ENCODE measurements at places on chromosomes 3 and 15. TPM values are rescaled to one million over a fixed set of nuclear protein-coding genes. Genes with fewer than 3 reads are reported as not detected.

SLC7A14 gene
- total RNA-seq = not detected

OR5K2 gene
- not detected for total RNA-seq

MAP3K13 gene
- 5.4 TPM for total RNA-seq

MOBP gene
- under 0.01 TPM for total RNA-seq

GADL1 gene
- under 0.01 TPM for total RNA-seq

GOLGA8O gene
- total RNA-seq = 0.54 TPM

DNA sequence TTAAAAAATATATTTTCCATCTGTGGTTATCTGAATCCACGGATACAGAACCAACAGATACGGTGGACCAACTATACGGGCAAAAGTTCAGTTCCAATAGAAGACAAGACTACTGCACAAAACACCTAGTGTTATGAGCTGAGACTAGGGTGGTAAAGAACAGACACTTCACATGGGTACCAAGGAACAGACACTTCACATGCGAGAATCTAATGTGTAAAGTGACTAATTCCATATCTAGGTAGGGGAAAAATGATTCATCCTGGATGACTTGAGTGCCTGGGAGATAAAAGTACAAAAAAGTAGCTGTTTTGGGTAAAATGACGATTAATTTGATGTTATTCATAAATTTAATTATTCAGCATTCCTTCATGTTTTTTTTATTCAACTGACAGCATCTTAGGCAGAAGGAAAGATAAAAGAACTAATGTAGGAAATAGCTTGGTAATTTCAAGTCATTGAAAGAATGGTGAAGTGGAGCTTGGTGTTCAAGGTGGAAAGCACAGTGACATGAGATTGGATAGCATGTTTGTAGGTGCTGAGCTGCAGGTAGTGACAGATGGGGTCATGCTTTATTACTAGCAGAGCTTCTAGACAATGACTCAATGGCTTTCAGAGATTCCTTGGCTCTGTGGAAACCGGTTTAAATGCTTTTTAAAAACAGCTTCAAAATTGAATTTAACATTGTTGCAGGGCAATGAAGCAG is 5.2 kb downstream of the CD200 start:
- DNase-seq = no peak

- no peak for DNase-seq
These were observed 826.2 kb downstream of the ROBO1 start for GRCh38 chr3:78941587-78941986.

DNA sequence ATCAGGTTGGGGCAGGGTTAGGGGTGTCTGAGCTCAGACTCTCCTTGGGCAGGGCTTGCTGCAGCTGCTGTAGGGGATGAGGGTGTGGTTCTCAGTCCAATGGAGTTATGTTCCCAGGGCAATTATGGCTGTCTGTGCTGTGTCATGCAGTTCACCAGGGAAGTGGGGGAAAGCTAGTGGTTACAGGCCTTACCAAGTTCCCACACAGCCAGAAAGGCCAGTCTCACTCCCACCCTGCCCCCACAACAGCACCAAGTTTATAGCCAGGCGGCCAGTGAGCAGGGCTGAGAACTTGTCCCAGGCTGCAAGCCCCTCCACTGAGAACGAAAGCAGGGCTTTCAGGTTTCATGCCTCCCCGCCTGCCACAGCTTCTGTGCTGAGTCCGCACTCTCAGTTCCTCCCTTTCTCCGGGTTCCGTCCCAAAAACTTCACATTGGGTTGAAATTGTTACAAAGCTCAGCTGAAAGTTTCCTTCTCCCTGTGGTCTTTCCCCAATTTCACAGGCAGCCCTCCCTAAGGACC is 19.6 kb upstream of the CPOX start:
- DNase-seq = no peak

GRCh38 chr15:84666373-84666772 is 8.4 kb upstream of the NMB start:
- no peak for DNase-seq

DNA sequence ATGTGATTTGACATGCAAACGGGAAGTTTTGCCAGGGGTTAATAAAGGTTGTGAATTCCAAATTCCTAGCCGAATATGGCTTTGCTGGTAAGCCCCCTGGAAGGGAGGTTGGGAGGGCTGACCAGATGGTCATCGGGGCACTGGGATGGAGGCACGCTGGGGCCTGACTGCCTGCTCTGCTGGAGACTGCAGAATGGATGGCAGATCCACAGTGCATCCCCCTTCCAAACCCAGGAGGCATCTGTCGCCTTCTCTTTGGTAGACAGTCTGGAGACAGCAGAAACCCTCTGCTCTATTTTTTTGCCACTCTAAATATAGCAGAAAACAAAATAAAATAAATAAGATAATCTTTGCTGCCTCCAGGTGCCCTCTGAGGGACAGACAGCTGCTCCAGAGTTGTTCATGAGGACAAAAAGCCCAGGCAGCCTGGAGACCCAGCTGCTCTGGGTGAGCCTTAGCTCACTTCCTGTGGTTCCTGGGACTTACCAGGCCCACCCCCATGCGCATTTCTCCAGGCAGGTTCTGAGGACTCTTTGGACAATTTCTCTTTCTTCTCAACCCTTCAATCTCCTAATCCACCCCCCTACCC is 6.1 kb upstream of the SPTBN5 start:
- DNase-seq = no peak

DNA sequence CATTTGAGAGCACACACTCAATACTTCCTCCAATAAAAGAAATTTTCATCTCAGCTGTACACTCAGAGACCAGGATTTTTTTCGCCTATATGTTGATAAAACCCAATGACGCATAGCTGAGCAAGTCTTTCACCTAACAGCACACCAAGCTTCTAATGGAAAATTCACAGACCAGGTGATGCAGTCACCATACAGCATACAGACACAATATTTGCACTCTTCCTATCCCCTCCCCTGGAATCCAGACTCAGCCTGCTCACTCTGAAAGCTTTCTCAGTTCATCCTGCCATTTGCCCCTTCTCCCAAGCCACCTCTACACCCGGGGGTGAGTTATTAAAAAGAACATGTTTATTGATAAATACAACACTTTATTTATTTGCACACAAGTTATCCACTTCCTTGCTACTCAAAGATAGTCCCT is 1.7 kb downstream of the TBC1D5 start:
- DNase-seq = no peak

DNA sequence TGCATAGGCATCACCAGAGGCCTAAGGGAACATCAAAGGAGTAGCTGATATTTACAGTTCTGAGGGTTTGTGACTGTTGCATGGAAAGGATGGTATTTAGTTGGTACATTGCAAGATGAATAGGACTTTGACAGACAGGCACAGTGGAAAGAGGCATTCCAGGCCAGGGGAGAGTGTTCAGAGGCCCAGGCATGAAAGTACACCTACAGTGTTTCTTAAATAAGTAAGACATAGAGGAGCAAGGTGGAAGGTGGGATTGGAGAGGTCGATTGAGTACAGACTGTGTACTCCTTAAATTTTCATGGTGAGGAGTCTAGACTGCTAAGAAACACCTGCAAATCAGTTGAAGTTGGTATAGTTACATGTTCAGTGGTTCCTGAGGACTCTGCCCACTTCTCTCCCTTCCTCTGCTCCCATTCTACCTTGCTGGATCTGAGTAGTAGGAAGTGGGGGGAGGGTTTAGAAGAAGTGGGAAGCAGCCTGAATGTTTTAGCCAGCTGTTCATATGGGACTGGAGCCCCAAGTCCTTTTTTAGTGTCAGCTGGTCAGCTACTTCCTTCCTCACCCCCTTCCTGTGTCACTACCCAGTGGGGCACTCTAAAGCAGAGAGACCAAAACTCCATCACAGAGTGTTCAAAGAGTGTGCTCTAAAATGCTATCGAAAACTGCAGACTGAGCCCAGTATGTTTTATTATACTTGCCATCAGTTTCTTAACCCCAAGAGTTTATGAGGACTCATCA is 14.0 kb downstream of the KLHL18 start:
- DNase-seq = no peak

GRCh38 chr3:126354776-126355175 is 2.4 kb downstream of the KLF15 start:
- no peak for DNase-seq

DNA sequence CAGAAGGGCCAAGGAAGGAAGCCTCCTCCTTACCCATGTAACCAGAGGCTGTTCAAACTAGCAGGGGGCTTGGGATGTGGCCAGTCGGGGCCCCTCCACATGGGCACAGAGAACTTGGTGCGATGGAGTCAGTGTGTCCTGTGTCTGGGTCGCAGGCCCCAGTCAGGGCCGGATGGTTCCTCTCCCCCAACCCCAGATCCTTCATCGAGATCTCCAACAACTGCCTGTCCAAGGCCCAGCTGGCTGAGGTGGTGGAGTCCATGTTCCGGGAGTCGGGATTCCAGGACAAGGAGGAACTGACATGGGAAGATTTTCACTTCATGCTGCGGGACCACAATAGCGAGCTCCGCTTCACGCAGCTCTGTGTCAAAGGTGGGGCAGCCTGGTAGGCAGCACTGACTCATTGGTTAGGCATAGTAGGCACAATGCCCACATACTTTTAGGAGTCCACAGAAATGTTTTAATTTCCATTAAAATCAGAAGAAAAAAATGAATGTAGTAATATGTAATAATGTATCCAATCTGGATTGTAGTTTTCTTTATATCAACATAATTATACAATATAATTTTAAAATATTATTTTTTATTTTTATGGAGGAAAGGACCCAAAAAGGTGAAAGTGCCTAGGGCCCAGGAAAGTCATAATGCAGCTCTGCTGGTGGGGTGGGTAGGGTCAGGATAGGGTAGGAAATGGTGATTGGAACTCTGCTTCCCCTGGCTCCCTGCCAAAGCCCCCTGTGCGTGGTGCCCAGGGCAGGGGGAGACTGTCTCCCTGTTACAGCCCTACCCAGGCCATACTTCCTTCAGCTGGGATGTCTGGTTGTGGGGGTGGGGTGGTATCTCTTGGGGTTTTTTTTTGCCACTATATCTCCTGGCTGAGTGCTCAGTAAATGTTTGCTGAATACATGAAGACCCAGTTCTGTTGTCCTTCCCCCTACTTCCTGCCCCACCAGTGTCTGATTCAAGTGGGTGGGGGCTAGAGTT is 18.6 kb downstream of the DUOX1 start:
- DNase-seq = no peak

- no peak for DNase-seq
These were observed 63.9 kb downstream of the NR2E3 start for GRCh38 chr15:71874245-71874644.

- DNase-seq = no peak
These were observed 122.2 kb downstream of the SYNPR start for GRCh38 chr3:63400246-63400860.

- DNase-seq = no peak
These were observed 91.5 kb upstream of the ATP2B2 start for GRCh38 chr3:10596746-10597448.

DNA sequence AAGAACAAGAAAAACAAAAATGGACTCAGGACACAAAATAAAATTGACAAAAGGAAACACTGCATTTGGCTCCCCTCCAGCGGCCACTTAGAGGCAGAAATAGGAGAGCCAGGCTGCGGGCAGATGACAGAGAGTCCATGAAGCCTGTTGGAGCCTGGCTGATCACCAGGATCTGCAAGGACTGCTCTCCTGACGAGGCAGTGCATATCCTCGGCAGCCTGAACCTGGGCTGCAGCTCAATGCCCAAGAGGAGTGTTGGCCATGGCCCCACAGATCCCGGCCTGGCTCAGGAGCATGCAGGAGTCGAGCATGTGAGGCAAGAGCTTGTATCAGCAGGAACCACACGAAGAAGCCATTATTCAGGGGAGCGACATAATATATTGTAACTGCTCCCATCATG is 199.8 kb downstream of the STT3B start:
- no peak for DNase-seq

DNA sequence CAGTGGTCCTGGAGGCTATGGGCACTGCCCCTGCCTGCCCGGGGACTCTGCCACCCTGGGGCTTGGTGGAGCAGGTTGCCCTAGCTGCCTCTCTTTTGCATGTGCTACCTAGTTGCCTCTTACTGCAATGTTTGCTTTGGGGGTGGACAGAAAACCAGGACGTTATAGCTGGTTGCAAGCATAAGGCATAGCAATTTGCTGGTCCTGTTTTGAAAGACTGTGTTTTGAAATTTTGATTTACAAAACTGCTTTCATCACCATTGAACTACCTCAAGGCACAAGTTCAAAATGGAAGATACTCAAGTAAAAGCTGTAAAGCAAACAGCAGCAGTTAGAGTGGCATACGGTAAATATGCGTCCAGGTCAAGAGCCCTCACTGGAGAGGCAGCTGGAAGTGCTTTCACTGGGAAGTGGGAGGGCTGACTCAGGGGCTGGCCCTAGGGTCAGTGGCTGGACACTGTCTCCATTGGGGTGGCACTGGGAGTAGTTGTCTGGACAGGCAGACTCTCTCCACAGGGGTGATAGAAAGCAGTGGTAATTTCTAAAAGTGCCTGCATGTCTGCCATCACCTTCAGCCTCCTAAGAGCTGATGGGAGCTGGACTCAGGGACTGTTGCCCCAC is 138.1 kb downstream of the CHDH start:
- no peak for DNase-seq

DNA sequence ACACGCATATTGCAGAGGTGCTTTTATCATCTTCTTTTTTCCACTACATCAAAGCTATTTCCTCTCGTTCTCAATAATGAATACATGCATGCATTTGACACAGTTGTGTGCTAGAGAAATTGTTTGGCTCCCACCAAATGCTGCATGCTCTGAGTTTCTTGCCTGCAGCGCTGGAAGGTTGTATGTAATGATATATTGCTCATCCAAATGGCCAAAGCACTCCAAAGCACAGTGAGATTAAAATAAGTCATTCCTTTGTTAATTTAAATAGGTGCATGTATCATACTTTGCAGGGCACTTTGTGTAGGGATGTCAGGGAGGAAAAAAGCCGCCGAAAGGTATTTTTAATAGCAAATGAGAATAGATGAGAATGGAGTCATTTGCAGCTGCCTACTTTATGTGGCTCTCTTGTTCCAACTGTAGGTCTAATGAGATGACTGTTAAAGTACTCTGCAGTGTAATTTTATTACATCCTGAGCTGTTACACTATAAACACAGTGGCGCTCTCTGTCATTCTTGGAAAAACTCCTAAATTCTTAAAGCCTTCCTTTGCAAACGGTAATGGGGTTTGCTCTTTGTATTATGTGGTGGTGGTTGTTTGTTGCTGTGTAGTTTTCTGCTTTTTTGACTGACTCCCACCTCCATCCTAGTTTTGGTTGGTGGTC is 56.9 kb upstream of the SKOR1 start:
- DNase-seq = no peak

DNA sequence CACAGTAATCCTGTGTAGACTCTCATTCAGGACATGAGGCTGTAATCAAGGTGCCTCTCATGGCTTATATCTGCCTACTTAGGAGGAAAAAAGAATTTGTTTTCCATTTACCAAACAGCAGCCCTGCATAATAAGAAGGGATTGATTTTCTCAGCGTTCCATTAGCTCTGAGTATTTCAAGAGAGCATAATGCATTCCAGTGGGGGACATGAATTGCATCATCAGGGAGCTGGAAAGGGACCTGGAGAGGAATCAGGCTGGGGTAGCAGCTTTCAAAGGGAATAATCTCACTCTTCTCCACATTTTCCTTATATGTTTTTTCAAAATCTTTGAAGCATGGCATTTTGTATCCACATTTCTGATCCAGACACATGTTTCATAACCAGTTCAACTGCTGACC is 150.6 kb upstream of the ANKRD28 start:
- DNase-seq = no peak
